ENCODE measurements at places on chromosomes 12 and 14.
A peak's percentile ranks its signal among the peaks of the same experiment; 100 is the strongest.

GRCh38 chr12:64792128-64792527, 32.3 kb upstream of the TBC1D30 start:
- no peak for DNase-seq

DNA sequence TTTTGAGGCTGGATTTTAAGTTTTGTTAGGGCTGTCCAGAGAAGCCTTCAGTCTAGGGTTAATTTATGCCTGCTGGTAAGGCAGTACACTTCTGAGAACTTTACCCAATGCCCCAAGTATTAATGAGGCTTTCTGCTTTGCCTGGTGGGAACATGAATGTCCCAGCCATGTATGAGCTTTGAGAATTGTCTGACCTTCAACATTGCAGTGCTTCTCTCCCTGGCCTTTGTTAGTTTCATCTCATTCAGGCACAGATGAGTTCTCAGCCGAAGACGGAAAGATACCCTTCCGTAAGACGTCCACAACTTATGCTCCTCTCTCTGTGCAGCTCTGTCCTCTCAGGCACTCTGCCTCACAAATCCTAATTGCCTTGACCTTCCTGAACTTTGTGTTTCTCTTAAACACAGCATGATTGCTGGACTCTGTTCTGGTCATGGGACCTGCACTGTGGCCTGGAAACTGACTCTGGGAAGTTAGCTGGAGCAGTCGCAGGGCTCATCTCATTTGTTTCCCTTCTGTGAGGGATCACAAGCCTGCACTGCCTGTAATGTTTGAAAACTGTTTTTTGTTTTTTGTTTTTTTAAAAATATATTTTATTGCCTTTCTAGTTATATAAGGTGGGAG, 15.7 kb downstream of the CHPT1 start:
- DNase-seq: no peak

GRCh38 chr12:46549527-46550265, 177.1 kb upstream of the SLC38A2 start:
- DNase-seq: peak; percentile 50

GRCh38 chr12:107983756-107984472, 145.2 kb upstream of the WSCD2 start:
- no peak for DNase-seq

DNA sequence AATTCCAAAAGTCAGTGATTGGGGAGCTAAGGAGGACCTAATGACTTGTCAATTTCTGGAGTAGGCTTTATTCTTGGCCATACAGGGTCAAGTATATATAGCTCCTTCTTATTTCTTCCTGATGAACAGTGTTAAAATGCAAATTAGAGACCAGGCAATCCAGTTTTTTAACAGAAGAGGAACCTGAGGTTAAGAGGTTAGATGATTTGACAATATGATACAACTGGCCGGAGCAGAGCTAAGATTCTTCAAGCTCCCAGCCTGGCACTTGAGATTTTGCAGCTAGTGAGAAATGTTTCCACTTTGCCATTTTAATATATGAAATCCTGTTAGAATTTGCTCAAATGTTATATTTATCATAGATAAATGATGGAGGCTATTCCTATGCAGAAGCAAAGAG, 204.0 kb downstream of the SSPN start:
- no peak for DNase-seq

DNA sequence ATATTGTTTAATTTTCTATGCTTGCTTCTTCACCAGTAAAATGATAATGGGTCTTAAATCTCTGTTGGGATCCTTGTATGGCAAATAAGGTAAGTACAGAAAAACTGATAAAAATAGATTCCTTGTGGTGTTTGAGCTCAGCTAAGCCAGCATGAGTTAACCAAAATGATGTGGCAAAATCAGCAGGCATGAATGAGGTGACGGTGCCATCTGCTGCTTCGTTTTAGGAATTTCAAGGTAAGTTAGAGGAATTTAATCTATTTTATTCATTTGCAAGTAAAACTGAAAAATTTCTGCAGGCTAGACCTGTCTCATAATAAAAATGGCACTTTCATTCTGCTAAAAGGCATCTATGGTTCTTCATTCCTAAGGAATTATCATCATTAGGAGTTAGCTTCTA, 10.0 kb upstream of the CLEC7A start:
- peak; percentile 44 for DNase-seq

DNA sequence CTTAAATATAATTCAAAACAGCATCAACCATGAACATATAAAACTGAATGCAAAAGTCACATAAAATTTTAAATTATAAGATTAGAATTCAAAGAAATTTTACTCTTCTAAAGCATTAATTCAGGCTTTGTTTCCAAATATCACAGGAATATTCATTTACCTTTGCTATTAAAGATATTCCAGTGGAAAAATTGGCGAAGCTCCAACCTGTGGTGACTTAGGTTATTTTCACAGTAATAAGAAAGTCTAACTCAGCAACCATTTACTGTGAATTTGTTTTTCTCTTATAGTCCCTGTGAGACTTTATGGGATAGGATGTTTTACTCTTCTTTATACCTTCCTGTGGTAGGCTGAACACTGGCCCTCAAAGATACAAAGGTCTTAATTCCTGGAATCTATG, 3.2 kb downstream of the WDR89 start:
- DNase-seq: no peak

DNA sequence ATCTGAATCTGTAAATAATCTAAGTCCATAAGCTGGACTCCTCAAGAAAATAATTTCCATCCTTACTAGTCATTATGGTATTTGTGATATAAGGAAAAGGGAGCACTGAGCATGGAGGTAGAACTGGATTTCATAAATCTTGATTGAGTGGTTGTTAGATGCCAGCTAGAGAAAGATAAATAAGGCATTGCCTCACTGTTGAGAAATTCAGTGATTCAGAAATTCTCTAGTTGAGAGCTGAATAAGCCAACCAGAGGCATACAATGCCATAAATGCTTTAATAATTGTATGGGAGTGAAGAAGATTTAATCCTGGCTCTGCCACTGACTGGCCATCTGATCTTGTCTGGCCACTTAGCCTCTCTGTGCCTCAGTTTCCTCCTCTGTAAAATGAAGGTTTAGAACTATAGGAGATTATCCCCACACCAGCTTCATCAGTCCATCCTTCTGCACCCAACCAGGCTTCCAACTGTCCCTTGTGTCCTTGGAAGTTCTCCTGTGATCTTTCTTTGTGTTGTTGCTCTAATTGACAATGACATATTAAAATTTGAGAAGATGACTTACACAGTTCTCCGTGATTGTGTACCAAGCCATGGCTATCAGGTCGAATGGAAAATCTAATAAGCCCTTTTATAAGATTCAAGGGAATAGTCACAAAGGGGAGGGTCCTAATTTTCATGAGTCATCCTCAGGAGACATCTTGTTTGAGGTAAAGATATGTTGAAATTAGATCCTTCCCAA, 394.3 kb downstream of the EGLN3 start:
- DNase-seq: no peak

DNA sequence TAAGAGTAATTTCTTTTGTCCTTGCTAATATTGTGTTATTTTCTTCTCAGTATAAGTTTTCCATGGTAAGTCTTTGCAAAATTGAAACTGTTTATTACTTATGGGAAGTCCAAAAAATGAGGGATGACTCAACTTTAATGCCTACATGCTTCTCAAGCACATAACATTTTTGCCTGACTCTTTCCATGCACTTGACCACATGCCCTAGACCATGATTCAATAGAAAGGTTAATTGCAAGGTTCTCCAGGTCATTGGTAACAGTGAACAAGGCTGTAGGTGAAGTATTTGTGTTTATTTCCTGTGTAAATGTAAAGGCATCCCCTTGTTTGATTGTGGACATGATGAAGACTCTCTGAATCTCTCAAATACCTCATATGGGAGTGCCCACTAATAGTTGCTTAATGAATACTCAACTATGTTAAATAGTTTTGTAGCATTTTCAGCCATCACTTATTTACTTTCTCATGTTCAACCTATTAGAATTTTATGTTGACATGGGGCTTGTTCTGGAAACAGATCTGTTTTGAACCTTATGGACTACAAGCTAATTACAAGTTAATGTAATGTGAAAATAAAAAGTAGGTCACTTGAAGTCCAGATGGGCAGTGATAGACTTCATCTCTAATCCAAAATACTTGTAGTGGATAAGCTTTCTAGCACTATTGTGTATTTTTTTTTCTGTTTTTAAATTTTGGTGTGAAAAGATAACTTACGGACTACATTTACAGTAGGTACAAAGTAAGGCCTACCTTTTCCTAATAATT, 131.7 kb downstream of the TMTC2 start:
- no peak for DNase-seq

DNA sequence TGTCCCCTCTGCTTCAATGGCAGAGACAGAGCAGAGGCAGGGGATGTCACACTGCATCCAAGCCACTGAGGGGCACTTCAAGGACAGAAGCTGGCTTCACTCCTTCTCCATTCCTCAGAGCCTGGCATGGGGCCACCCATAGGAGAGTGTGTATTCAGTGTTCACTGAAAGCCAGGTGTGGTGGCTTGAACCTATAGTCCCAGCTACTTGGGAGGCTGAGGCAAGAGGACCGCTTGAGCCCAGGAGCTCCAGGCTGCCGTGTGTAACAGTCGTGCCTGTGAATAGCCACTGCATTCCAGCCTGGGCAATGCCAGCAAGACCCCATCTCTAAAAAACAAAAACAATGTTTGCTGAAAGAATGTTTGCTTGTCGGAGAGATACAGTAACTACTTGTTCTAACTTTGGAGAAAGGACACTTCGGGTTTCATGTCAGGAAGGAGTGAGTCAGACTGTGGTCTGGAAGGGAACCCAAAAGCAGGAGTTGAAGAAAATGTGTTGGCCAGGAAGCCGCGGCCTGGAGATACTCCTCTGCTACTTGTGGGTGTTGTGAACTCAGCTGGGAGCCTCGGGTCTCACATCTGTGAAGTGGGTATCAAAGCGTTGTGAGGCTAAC, 43.4 kb downstream of the ELK3 start:
- DNase-seq: peak; percentile 72

- DNase-seq: no peak
These were observed 33.6 kb downstream of the UBR7 start for GRCh38 chr14:93240678-93241000.

DNA sequence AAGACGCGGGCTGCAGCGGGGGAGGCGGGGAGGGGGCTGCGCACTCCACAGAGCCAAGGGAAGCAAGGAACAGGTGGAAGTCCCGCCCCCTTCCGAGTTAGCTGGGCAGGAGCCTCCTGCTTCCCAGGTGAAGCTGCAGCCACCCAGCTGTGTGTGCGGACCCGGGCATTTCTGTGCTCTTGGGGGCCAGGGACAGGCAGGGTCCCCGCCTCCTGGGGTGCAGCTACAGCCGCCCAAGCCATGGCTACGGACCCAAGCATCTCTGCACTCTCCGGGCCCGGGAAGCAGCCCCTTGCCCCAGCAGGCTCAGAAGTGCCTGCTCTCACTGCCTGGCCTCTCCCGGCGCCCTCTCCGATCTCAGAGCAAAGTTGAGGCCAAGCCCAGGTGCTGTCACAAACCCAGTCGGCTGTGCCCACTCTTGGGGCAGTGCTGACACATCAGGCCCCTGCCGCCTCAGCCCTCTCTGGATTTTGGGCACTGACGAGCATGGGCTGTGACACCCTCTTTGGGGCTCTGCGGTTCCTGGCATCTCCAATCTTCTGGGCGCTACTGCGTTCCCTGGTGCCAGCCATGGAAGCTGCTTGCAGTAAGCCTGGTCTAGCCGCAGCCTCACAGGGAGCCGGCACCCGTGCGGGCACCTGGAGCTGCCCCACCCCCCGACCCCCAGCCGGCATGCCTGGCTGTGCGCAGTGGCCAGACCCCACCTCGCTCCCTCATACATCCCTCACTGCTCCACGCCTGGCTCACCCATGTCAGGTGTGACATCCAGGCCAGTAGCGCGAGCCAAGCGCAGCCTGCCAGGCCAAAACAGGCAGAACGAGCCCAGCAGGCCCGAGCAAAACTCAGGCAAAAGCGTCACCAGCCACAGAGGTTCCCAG, 8.5 kb upstream of the MGAT4C start:
- DNase-seq: no peak

DNA sequence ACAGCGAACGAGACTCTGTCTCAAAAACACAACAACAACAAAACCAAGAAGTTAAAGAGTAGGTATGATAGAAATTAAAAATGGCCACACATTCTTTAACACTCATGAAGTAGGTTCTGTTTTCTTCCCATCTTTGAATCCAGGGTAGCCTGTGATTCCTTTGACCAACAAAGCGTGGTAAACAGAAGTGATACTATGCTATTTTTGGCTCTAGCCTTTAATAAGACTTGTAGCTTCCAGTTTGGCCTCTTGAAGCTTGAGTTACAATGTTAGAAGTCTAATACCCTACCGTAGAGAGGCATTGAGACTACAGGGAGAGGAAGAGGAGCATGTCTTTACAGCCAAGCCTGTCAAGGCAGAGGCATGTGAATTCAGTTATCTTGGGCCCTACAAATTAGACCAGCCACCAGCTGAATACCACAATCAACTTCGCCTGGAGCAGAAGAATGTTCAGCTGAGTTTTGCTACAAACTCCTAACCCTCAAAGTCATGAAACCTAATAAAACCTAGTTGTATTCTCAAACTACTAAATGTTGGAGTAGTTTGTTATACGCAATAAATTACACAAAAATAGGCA, 4.9 kb upstream of the NEMF start:
- no peak for DNase-seq

DNA sequence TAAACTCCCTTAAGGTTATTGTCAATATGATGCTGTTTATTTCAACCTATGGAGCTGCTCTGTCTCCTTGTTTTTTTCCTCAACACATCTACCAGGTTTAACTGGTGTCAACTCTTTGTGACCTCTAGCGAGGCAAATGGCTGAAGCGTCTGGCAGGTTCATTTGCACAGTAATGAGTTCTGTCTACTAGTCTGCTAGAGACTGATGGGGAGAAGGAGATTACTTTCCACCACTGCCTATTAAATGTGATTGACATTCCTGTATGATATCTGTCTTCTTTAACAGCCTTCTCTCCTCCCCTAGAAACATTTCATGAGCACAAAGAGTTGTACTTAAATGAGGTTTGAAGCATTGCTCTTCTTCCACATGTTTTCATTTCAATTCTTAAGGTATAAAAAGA, 253.7 kb downstream of the SLC6A15 start:
- DNase-seq: no peak

- no peak for DNase-seq
These were observed 256.0 kb downstream of the SLC15A4 start for GRCh38 chr12:128567730-128568129.

DNA sequence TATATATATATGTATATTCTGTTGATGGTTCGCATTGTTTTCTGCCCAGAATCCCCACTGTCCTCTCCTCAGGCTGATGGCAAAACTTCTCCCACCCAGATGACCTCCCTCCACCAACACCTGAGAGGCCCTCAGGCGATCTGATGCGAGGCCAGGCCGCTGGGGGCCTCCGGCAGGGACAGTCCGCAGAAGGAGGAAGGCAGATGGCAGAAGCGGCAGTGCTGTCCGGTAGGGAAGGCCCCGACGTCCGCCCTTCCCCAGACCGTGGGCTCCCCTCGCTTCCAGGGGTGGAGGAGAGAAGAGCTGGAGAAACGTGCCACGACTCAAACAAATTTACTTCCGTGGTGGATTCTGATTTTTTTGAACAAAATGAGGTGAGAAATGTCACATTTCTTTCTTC, 178.3 kb upstream of the RGS6 start:
- no peak for DNase-seq

- no peak for DNase-seq
These were observed 61.0 kb downstream of the TAOK3 start for GRCh38 chr12:118311666-118312065.

GRCh38 chr12:67047634-67048033, 221.5 kb upstream of the CAND1 start:
- no peak for DNase-seq

Measured in stimulated activated CD8-positive, alpha-beta memory T cell treated with anti-CD3 and anti-CD28 coated beads, Interleukin-4, amount 100 ng/mL, for 48 hours (primary cell).